ENCODE measurements at places on chromosomes 4 and X. TPM values are rescaled to one million over a fixed set of nuclear protein-coding genes. Genes with fewer than 3 reads are reported as not detected.

DNA sequence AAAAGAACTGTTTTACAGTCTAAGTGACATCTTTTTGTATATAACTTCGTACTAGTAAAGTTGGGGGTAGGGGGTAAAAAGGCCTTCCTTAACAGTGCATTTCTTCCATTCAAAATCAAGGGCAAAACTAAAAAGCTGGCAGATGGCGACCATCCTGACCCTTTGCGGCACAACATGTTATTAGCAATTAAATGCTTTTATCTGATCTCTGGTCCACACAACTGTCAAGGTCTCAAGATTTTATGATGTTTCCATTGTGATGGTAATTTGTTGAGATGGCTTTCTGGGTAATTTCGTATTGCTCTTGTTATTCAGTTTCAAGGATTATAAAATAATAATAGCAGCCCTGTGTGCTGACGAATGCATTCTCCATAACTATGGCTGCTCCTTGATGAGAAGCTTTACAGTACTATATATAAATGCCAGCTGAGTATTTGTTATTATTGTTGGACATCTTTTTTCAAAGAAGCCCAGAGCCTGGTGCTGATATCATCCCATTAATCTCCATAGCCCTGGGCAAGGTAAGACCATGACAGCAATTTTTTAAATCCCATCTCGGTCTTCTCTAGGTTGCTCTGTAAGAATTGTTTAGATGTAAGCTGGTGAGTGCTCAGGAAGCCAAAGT, 89.5 kb downstream of the CBR4 start:
- DNase-seq: no peak

- no peak for DNase-seq
Observed at GRCh38 chr4:100114909-100115308, 75.4 kb downstream of the DDIT4L start.

GRCh38 chrX:27767387-27767786, 40.4 kb upstream of the MAGEB10 start:
- no peak for DNase-seq

MAGEB17 gene
- not detected for total RNA-seq

MSANTD1 gene
- 1.7 TPM for total RNA-seq
